Activated CD8-positive, alpha-beta memory T cell treated with anti-CD3 and anti-CD28 coated beads, Interleukin-2, amount 50 U/mL, for 48 hours (primary cell): ENCODE measurements at places on chromosomes 6 and 20.

- no peak for DNase-seq
Measured at GRCh38 chr6:35626401-35626800, 62.3 kb downstream of the FKBP5 start.

DNA sequence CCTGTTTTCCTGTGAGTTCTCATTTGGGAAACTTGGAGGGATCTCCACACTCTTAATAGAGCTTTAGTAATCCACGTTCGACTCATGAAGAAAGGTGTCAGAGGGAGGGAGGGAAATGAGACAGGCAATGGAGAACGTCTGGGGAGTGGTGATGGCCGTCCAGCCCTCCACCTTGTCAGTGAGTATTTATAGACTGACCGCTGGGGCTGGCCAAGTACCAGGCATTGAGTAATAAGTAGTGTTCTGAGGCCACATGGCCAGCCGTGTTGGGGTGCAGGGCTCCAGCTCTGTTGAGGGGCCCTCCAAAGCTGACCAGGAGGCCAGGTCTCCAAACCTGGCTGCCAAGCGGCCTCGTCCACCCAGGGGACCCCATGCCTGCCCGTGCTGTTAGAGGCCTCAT, 11.3 kb upstream of the DSN1 start:
- no peak for DNase-seq

DNA sequence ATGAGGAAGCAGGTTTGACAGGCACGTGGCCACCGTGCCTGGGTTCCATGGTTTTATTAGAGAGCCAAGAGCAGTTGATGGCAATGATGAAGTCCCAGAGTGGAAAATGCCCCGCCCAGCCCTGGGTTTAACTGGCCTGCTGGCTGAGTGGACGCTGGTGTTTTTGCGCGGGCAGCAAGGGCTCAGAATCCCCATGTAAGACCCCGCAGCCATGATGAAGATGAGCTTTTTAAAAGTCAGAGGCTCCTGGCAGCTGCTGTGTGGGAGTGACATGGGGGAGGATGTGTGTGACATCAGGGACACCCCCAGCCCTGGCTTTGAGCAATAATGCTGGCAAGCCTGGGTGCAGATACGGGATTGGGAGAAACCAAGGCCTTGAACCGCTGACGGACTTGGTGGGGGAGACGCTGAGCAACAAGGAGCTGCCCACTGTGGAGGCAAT, 33.0 kb upstream of the SLCO4A1 start:
- DNase-seq, result no peak

DNA sequence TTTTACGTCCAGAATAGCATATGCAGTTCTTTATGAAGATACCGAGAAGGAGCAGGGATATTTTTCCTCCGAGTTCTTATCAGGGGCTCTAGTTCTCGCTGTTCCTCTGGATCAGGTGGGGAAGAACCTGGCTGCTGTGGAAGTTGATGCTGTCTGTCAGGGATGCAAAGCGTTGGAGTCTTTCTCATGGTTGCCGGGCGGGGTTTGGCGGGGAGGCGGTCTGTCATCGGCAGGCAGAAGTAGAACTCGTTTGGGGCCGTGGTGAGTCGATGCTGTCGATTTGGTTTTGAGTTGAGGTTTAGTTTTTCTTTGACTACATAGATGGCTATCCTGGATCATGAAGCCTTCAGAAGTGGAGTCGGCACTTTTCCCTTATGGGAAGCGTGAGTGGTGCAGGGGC, 691.2 kb downstream of the QKI start:
- no peak for DNase-seq

DNA sequence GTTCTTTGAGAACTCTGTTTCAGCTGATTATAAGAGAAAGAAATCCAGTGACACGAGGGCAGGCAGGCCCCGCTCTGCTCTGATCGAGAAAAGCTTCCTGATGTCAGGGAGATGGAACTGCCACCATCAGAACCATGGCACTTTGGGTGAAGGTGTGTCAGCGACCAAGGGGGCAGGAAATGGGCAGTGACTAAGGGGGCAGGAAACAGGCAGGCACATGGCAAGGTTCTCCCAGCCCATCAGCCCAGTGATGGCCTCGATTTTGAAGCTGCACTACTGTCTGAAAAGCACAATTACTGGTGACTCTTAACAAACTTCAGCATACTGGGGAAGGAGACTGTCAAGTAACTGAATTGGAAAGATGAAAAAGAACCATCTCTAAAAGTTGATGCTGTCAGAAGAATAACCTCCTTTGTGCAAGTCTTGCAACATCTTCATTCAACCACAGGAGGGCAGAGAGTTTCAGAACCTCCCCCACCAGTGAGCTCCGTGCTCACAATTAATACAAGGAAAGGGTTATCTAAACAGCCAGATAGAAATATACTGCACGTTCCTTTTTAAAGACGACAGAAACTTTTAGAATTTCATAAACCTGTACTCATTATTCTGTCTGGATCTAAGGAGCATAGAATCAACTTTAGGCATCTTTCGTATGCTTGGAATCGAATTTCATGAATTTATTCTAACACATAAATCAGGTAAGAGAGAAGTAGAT, 39.1 kb downstream of the TMX4 start:
- DNase-seq, result no peak

DNA sequence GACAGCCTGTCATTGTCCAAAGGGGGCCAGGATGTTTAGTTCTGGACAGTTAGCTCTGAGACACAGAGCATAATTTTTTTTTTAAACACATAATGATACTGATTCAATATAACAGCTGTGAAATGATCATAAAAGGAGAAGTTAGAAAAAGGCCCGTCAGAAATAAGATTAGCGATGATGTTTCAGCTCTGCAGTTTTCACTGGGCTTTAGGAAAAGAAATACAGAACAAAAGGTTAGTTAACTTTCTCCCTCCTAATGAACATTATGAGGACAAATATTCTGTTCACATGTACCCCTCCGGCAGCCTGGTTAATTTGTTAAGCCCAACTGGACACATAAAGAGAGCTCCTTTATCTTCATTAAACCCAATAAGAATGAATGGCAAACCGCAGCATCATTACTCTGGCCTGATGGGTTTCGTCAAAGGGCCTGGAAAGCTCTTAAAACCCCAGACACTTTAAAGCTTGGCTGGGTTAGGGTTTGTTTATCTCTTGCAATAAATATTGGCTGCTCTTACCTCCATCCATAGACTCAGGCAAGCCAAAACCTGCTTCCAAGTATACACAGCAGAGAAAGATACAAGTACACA, 394.6 kb downstream of the KIF16B start:
- no peak for DNase-seq

GRCh38 chr20:3901706-3902440, 12.7 kb downstream of the PANK2 start:
- DNase-seq, result no peak

GRCh38 chr20:10541668-10542411, 106.7 kb downstream of the SLX4IP start:
- no peak for DNase-seq

- no peak for DNase-seq
Measured at GRCh38 chr6:3273707-3274521, 15.2 kb downstream of the PSMG4 start.

GRCh38 chr6:85360794-85361642, 88.9 kb upstream of the NT5E start:
- DNase-seq, result no peak

GRCh38 chr20:7939663-7940062, 595 bp downstream of the HAO1 start:
- no peak for DNase-seq

GRCh38 chr6:138465007-138465645, 34.2 kb downstream of the NHSL1 start:
- no peak for DNase-seq

DNA sequence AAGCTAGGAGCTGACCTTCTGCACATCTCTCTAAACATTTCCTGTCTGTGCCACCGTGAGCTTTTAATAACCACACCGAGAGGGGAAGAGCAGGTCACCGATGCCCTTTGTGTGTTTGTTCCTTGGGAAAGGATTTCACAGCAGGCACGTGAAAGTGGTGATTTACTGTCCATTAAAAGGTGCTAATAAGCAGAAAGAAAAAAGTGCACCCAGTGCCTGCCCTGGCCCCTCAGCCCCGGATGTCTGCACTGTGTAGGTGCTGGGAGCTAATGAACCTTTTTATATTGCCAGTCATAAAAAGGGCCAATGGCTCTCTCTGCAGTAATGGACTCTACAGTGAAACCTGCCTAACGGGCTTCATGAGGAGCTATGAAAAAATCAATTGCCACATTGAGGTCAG, 312.6 kb downstream of the C6orf118 start:
- DNase-seq, result no peak

DNA sequence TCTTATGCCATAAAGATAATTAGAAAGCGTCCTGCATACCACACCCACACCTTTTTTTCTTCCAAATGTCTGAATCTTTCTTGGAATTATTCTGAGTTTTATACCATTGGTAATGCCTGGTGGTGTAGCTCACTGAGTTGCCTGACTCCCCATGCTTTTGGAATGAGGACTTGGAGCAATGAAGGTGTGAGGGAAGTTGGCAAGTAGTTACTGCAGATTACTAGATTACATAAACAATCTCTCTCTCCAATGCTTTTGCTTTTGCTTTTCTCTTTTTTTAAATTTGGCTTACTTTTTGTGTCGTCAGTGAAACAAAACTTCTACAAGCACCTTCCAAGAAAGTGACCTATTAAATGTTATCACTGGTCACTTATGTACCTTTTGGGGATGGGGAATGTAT, 406.1 kb upstream of the SOX4 start:
- DNase-seq, result no peak

DNA sequence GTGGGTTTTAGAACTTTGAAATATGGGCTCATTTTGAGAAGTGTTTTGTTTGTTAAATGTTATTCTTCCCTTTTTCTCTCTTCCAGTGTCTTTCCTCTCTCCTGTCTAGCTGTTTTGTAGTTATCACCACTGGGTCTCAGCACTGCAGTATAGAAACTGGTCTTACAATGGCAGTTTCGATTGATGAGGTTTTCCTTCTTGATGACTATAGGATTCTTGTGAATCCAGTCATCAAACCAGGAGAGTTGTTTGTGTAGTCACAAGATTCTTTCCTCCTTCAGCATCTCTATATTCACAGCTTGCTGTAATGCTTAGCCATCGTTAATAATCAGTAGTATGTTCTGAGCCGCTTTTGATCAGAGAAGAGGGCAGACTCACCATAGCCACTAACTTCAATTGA, 172.3 kb downstream of the OGFRL1 start:
- no peak for DNase-seq

GRCh38 chr20:10795286-10796026, 121.7 kb upstream of the JAG1 start:
- DNase-seq, result no peak

GRCh38 chr20:38939686-38940085, 13.5 kb downstream of the FAM83D start:
- no peak for DNase-seq

- no peak for DNase-seq
Measured at GRCh38 chr6:36414481-36414880, 27.0 kb upstream of the ETV7 start.

DNA sequence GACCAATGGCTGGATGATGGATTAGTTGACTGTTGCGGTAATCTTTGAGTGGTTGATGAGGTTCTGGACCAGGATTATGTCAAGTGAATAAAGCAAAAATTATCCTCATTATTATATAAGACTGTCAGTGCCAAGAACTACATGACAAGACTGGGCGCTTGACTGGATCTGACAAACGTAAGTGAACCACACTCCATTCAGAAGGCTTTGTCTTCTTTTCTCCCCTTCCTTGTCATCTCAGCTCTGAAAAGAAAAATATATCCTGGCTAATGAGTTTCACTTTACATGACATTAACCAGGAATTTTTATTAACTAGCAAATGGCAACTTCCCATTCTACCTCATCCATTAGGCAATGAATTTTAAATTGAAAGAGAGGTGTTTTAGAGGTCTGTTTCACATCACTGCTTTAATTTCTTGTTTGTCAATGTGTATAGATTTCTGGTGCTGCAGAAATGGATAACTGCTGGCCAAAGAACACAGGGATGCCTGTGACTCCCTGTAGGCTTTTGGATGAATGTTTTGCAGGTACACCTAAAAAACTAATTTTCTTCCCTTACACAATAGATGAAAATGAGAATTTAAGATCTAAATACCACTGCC, 150.1 kb downstream of the ELOVL4 start:
- no peak for DNase-seq

GRCh38 chr6:35046862-35047261, 94.3 kb downstream of the TCP11 start:
- DNase-seq, result no peak

GRCh38 chr6:40473026-40473425, 114.1 kb downstream of the LRFN2 start:
- no peak for DNase-seq

DNA sequence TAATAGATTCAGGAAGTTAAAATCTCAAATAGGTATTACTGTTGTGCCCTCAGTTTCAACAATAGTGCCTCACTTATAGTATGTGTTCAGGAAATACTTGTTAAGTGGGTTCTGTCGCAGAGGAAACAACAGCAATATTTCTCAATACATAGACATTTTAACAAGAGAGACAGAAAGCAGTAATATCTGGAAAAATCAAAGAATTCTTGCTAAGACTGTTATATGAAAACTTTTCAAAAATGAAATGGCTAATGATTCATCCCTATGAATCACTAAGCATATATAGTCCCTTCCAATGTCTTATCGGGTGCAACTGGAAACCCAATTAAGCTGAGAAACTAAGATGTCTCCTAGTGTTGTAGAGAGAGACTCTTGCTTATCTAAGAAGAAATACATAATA, 668.9 kb downstream of the TFAP2A start:
- DNase-seq, result no peak

DNA sequence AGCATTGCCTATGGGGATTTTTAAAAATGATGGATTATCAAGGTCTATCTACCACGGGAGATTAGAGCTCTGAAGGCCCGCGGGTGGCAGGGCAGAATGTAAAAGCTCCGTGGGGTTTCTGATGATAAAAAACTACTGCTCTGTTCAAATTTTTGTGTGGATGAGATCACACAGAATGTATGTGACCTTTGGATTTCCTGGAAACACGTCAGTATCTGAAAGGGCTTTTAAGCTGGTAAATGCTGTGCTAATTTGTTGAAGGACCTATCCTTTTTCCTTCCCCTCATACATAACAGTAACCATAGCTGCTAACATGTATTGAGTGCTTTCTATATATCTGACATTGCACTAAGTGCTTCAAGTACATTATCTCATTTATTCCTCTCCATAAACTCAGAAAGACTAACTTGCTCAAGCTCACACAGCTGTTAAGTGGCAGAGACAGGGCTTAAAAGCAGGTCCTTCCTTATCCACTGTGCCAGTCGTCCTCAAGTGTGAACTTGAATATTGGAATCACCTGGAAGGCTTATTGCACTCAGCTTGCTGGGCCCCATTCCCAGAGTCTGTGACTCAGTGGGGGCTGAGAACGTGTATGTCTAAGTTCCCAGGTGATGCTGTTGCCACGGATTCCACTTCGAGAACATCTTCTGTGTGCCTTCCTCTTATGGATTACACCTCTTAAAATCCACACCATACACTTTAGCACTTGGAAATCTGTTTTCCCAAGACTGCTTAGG, 1.9 kb upstream of the TMEM242 start:
- no peak for DNase-seq

- no peak for DNase-seq
Measured at GRCh38 chr6:19356692-19357091, 480.5 kb upstream of the ID4 start.

DNA sequence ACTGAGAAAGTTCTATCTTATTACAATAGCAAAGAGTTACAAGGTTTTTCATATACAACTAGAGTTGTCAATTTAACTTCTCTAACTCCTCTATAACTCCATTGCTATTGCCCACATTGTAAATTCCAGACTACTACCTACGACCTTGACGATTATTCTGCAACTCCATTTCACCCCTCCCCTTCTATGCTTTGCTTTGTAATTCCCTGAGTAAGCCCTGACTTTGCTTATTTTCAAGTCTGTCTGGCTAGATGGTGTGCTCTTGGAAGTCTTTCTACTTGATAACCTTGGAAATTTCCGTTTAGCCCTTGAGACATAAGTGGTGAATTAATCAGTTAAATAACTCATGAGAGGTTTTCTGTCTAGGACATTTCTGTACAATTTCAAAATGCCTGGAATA, 161.4 kb downstream of the C6orf58 start:
- no peak for DNase-seq
